Astrocyte (in vitro differentiated cells and primary cell): ENCODE measurements at places on chromosomes 2 and 18.
A peak's percentile ranks its signal among the peaks of the same experiment; 100 is the strongest.

GRCh38 chr2:149020432-149020851, 18.1 kb upstream of the LYPD6B start:
- no peak for DNase-seq

- DNase-seq, result no peak
These were observed 187.4 kb downstream of the TMEM247 start for GRCh38 chr2:46666754-46667153.

- DNase-seq, result peak; percentile 74
These were observed 430.4 kb downstream of the LPIN1 start for GRCh38 chr2:12176623-12177454.

GRCh38 chr2:134934641-134935040, 16.0 kb downstream of the CCNT2 start:
- no peak for DNase-seq

DNA sequence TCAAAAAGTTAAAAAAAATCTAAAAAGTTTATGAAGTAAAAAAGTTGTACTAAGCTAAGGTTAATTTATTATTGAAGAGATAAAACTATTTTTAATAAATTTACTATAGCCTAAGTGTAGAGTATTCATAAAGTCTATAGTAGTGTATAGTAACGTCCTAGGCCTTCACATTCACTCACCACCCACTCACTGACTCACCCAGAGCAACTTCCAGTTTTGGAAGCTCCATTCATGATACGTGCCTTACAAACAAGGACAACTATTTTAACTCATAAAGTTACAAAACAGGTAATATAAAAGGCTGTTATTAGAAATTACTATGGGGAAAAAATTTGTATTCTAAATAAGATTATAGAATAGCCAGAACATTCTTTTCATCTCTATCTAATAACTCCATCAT, 158.9 kb upstream of the FN1 start:
- DNase-seq, result peak; percentile 69

GRCh38 chr18:9140381-9140780, 3.8 kb downstream of the ANKRD12 start:
- DNase-seq, result no peak

GRCh38 chr18:10518595-10519255, 7.1 kb upstream of the NAPG start:
- no peak for DNase-seq

DNA sequence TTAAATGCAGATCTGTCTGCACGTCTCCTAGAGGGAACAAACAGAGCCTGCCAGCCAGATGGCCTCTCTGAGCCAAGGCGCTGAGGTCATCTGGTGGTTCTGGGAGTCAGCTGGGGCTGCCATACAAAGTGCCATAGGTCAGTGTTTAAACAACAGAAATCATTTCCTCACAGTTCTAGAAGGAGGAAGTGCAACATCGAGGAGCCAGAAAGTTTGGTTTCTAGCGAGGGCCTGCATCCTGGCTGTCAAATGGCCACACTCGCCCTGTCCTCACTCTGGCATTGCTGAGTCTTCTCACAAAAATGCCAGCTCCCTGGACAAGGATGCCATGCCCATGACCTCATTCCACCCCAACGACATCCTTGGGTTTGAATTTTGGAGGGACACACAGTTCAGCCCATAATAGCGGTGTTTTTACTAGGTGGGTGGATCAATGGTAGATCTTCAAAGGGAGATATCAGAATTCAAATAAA, 59.6 kb downstream of the MYT1L start:
- peak; percentile 15 for DNase-seq

- DNase-seq, result no peak
These were observed 326.7 kb downstream of the METTL4 start for GRCh38 chr18:2244641-2245040.

DNA sequence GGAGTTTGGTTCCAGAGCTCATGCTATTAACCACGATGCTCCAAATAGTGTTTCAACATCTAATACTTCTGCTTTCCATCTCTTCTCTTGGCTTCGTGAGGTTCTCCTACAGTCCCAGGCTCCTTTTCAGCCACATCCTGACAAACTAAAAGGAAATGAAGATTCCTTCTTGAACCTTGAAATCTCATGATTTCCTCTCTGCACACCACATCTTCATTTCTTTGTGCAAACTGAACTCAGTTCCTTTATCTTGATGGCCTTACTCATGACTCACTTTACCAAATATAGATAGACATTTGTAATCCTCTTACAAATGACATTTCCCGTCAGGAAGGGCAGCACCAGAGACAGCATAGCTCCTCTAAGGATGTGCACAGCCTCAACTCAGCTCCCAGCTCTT, 50.0 kb upstream of the ITGA4 start:
- DNase-seq, result no peak

DNA sequence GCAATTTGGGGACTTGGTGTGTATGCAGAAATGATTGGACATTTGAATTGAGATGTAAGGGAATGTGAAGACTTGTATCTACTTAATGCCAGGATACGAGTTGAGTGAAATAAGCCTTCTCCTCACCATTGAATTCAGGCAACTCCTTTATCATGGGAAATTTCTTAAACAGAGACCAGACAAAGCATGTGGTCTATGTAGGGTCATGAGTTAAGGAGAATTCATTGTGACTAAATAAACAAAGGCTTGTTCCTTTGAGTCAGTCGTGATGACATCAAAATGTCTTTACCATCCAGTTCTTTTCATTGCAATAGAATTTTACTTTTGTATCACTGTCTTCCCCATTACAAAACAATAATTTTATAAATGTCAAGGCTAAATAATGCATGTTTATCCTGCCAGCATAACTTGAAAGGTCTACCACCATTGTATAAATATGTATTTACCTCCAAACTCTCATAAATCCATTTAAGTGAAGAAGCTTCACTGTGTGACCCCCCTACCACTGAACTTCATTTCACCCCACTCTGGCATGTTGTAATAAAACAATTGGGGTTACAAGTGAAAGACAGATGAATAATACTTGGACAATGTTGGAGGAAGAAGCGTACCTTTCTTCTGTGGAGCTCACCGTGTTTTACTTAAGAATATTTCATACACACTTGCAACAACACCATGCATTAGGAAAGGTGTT, 149.4 kb downstream of the EPHA4 start:
- peak; percentile 71 for DNase-seq

DNA sequence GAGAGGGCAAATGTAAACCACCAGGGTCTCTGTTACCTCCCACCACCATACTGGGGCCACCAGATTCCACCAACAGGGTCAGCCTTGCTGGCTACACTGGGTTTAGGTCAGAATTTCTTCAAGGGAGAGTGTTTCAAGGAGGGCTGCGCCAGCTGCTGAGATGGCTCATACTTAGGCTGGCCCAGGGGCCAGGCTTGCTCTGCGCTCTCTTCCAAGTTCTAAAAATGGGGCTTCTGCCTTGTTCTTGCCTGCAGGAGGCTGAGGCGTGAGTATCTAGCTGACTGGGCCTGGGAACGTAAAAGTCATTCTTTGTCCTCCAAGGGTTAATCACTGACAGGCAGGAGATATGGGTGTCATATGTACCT, 28.1 kb downstream of the MRPL33 start:
- DNase-seq, result no peak

DNA sequence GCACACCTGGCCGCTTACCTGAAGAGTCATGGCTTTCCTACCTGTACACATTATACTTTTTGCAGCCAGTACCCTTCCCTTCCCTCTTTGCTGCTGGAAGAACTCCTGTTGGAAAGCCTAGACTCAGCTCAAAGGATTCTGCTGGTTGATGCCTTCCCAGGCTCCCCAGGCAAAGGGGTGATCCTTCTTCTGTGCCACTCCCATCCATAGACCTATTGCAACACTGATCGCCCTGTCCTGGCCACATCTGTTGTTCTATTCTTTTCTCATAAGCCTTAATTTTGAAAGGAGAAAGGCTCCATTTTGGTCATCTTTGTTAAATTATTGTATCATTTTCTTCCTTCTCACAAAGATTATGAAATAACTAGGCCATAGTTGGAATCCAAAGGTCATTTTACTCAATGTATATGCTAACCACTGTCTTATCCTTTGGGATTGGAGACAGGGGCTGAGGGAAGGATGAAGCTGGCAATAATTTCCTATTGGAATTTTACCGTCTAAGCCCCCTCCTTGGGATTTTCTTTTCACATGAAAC, 3.4 kb upstream of the PRKCE start:
- no peak for DNase-seq

GRCh38 chr18:42536442-42536841, 579.0 kb downstream of the RIT2 start:
- DNase-seq, result no peak

DNA sequence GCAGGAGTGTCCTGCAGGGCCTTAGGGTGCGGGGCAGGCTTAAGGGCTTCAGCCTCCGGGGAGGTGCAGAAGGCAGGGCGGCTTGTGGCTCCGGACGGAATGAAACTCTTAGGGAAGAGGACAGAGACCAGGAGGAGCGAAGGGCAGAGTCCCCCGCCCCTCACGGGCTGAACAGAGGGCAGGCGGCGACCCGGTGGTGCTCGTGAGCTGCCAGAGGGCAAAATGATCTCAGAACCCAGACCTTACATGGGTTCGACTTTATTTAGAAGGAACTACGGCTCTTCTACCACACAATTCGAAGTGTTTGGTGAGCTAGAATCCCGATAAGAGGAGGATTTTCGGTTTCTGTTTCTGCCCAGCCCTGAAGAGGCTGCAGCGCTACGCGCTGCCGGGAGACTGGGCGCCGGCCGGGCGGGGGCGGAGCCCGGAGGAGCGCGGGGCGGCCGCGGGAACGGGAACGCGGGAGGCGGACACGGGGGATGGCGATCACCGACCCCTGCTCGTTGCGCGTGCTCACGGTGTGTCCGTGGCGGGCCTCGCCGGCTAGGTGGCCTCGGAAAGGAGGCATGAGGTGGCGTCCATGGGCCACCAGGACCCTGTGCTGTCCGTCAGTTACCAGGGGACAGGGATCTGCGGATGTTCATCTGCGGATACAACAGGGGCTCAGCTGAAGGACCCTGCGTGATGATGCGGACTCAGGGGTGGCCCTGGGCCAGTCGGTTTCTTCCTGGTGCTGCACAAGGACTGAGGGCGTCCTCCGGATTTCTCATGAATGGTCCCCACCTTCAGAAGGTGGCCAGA, 4.2 kb upstream of the SP100 start:
- DNase-seq, result peak; percentile 42

GRCh38 chr2:23918837-23919489, 8.0 kb downstream of the ATAD2B start:
- no peak for DNase-seq

- DNase-seq, result no peak
These were observed 63.7 kb upstream of the FANCL start for GRCh38 chr2:58304843-58305242.

- DNase-seq, result no peak
These were observed 2.3 kb upstream of the KCNG2 start for GRCh38 chr18:79795446-79795845.

DNA sequence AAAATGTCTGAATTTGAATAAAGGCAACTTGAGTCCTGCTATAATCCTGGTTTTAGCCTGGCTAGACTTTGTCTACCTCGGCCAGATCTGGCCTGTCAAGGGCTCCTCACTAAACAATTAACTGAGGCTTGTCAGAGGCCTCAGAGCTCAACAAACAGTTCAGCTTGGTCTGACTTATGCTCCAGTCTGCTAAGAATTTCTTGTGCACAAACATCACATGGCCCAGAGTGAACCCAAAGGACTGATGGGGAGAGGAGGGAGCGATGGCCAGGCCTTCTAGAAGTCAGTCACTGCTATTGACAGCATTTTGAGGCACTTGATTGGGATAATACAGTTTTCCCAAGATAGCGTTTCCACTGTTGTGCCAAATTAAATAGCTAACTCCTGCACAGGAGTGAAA, 555.1 kb upstream of the ID2 start:
- no peak for DNase-seq

DNA sequence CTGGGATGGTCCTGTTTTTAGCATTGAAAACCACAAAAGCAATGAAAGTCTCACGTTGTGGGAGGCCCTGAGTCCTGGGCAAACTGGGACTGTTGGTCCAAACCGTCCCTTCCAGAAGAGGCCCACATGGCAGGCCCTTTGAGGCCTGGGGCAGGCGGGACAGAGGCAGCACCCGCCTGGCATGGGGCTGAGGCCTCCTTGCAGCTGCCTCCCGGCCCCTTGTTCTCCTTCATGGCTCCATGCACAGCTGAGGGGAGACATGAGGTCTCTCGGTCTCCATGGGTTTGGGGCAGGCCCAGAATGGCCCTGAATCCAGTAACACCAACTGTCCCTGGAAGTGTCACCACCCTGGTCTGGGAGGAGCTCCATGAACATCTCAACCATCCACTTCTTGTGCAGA, 61.9 kb downstream of the RRM2 start:
- DNase-seq, result no peak

DNA sequence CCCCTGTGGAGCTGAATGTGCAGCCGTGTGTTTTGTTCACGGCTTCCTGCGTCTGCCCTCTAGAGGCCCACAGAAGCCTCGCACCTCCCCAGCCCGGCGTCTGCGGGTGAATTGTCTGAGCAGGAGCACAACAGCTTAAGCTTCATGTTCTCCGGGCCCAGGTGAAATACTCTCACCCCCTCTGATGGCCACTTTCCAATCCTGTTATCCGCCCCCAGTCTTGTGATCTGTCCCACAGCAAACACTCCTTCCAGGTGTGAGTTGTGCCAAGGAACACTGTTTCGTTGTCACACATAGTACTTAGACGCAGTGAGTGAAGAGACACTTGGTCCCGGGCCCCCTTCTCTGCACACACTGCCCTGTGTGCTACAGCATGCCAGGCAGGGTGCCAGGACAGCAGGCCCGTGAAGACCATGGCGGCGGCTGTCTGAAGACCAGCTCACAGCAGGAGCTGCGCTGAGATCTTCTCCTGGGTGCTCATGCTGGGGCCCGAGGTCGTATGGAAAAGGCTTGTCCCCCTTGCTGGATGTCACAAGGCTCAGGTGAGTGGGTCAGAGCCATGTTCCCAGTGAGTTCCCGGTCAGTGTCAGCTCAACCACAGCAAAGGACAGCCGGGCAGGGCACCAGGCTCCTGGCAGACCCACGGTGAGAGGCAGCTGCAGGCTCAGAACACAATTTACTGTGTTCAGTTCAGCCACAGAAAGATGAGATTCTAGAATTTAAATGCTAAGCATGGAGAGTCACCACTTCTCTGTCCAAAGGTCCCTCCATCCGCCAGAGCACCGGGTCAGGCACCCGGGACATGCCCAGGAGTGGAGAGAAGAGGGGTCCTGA, 6.8 kb upstream of the PXDN start:
- peak; percentile 81 for DNase-seq

- DNase-seq, result peak; percentile 100
These were observed 134.8 kb upstream of the CREB1 start for GRCh38 chr2:207394812-207395534.
